T-helper 2 cell (primary cell): ENCODE measurements at places on chromosomes 5 and 9.

DNA sequence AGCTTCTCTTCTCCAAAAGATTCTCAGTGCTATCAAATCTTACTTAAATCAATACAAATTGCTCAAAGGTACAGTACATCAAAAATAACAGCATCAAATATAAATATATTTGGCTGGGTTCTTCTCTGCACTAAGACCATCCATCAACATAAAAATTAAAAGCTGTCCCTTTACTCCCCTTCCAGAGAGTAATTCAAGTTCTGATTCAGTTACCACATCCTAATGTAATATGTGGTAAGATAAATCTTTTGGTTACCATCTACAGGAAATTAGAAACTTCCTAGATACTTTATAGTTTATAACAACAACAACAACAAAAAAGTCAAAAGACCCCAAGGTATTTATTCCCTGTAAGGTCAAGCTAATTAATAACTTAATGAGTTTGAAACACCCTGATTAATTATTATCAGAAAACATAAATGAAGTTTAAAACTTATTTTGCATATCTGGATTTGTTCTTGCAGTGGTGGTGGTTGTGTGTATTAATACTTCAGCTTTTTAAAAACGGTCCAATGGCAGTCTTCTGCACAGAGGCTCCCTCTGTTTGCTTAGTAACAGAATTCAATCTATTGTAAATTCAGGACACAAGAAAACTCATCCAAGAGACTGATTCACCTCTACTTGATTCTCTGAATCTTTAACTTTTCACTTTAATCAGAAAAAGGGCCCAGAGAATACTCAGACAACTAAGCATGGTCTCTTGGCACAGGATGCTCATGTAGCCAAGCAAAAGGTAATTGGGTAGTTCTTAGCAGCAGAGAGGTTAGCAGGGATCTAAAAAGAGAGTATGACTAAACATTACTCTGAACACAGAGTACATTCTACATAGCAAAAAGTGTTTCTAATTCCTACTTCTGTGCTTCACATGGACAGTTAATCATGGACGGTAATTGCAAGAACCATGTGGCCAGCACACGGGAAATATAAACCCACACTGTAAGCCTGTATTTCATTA lies 20.1 kb downstream of the DIAPH1 start:
- no peak for DNase-seq

GRCh38 chr9:114837923-114838322 lies 32.1 kb upstream of the TNFSF15 start:
- no peak for DNase-seq

GRCh38 chr5:157057459-157058370 lies 1.2 kb downstream of the HAVCR1 start:
- no peak for DNase-seq

- no peak for DNase-seq
Observed at GRCh38 chr5:128535251-128535650, 2.8 kb downstream of the FBN2 start.

- DNase-seq = no peak
Observed at GRCh38 chr9:70000469-70000868, 43.2 kb upstream of the MAMDC2 start.
